GM04503 (cell line): ENCODE measurements at places on chromosomes 12 and 14.

- no peak for DNase-seq
Measured at GRCh38 chr14:68761391-68761790, 31.5 kb downstream of the ZFP36L1 start.

DNA sequence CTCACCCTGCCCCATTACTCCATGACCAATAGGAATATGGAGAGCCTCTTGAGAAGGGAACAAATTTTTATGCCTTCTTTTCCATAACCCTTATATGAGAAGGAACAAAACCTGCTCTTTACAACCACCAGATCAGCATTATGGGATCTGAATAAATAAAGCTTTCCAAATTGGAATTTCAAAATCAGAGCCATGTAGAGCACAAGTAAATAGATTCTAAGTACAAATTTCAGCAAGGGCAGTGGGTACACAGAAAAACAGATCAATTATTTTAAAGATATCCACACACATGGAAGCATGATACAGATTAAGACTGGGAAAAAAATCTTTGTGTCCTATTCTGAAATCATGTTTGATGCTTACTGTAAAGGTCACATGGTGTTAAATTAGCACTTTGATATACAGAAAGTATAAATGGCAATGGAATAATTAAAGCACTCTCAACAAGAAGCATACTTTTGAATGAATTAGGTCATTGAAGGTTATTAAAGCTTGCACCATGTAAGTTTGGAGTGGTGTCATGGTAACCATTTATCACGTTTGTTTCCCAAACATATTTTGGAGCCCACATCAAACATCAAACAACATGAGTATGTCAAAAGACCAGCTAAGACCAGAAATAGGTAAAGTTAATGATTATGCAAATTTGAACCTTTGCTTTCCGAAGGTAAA is 75.9 kb upstream of the AVPR1A start:
- no peak for DNase-seq

DNA sequence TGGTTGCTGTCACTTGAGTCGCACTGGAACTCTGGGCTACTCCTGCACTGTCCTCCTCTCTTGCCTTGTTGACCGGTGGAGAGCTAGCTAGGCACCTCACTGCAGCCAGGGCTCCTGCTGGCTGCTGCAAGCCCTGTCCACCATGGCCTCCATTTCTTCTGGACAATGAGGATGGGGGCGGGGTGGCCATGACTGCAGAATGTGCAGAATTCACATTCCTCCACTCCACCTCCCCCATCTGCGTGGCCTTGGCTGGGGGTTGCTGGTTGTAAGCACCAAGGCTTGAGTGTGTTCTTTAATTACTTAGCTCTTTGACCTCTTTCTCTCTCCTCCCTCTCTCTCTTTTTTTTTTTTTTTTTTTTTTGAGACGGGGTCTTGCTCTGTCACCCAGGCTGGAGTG is 248.5 kb downstream of the PCNX1 start:
- DNase-seq = no peak

- no peak for DNase-seq
Measured at GRCh38 chr12:48875944-48876515, 10.4 kb upstream of the RND1 start.

DNA sequence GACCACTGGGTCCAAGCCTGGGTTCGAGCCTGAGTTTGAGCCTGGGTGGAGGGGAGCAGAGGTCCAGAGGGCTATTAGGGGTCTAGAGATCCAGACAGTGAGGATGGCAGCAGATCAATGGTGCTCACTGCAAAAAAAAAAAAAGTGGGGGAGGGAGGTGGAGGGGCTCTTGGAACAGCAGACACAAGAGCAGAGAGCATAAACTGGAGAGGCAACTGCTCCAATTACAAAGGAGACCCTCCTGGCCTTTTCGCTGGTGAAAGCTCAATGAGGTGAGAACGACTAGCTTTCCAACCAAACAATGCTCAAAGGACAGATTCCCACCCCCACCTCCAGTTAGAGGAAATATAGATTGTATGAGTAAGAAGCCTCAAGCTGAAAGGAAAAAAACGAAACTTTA is 124.2 kb upstream of the TSPAN8 start:
- DNase-seq = no peak

- DNase-seq = no peak
Measured at GRCh38 chr12:1911598-1912575, 6.6 kb downstream of the CACNA2D4 start.

DNA sequence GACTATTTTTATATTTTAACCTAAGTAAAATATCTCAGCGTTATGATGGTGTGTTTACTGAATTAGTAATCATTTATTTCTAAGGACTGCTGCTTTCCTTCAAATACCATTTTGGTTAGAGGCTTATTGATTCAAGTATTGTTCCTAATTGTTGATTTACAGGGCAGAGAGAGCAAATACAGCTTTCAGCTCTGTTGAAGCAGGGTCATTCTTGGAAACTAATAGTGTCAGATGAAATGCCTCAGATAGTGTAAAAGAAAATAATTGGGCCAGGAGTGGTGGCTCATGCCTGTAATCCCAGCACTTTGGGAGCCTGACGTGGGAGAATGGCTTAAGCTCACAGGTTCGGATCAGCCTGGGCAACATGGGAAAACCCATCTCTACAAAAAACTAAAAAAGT is 249.3 kb downstream of the FUT8 start:
- no peak for DNase-seq

DNA sequence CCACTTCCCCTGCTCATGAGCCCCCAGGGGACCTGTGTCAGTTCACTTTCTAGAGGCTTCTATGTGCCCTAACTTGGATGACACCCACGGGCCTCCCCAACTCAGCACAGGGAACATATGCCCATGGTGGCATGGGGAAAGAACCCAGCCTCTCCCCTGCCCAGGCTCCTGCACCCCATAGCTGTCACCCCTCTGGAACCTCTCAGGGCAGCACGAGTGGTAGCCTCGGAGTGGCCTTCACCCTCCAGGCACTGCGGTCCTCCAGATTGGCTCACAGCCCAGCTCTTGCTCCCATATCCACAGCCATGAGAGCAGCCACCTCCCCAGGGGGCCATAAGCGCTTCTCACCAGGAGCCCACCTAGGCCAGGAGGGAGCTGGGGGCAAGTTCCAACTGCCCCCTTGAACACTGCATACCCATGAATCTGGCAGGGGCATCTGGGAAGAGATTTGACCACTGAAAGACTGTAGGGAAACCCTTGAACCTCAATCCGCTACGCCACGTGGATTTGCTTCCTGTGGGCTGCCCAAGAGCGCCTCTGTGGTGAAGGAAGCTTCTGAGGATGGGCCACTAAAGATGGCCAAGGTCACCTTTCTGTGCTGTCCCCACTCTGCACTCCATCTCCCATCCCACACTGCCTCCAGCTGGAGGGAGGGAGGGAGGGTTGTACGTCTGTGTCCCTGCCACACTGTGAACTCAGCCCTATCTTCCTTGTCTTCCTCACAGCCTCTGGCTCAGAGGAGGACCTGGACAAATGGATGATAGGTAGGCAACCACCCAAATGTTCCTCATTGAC is 11.9 kb downstream of the PLD4 start:
- DNase-seq = no peak

DNA sequence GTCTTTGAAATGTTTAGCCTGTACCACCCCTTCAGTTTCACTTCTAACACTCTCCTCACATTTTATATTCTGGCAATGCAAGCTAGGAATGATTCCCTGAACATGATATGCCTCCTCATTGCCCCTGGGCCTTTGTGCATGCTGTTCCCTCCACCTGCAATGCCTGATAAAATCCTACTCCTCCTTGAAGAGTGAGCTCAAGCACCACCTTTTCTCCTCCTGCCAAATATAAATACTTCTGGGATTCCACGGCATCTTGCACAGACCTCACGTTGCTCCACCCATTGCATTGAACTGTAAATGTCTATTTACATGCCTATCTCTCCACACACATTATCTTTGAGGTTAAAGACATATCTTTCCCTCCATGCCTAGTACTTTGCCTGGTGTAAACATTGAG is 21.1 kb downstream of the NKX2-1 start:
- no peak for DNase-seq

DNA sequence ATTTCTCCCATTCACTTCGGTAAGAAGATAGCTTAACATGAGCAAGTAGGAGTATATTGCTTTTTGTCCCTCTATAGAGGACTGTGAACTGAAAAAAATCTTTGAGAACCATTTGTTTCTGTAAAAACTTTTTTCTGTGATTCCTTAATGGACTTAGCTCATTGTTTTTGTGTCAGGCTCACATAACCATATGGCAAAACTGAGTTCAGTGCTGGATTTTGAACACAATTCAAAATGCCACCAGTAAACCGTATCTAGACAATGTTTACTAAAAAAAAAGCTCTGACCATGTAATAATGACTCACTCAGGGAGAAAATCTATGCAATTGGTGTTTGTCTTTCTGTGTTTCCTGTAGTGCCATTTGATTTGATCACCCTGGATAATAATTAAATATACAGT is 5.2 kb downstream of the TRHDE start:
- no peak for DNase-seq

GRCh38 chr12:1877169-1877878 is 41.1 kb downstream of the CACNA2D4 start:
- no peak for DNase-seq

DNA sequence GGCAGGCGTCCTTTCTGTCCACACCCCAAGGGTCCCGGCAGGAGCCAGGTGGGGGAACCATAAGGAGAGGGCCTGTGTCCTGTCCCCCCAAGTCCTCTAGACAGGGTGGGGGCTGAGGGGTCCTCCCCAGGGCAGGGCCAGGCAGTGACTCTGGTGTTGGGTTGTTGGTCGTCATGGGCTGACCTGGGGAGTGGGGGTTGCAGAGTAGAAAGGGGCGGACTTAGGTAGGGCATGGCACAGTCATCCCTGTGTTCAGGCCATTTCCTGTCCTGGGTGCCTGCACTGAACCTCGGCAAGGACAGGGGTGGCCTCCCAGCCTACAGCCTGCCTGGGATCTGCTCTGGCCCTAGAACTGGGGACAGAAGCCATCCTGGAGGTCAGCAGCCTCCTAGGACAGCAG is 356.2 kb downstream of the TMEM121 start:
- no peak for DNase-seq

GRCh38 chr12:77745624-77746023 is 85.1 kb upstream of the NAV3 start:
- DNase-seq = no peak

DNA sequence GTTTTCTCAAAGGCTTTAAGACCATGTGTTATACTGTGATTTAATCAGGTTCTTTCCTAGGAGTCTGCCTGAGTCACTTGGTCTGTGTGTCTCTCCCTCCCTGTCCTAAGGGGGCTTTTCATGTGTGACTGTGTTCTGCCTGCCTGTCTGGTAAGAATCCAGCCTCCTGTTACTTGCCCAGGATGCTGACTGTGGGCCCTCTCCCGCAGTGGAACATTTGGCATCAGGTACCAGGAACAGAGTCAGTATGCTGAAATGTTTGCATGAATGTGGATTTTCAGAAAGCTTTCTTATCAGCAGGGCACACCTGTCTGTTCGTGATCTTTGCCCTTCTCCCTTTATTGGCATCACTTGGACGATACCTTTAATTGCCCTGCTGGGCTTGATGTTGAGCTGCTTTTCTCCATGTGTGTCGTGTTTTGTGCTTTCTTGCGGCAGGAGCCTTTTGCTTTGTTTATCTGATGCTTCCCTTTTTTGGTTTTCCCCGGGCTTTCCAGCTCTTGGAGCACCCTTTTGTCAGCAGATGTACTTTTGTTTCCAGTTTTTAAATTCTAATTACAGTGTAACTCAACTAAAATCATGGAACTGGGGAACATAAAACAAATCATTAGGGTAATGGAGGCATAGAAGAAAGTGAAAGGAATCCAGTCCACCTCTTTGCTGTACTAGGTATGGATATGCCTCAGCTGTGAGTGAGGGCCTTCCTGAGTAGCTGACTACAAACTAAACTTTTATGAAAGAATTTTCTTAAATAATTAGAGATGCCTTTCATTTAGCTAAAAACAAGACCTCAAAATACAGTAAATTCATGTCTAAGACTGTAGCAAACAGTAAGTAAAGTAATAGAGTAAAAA is 72.5 kb downstream of the TRAF3 start:
- DNase-seq = no peak

DNA sequence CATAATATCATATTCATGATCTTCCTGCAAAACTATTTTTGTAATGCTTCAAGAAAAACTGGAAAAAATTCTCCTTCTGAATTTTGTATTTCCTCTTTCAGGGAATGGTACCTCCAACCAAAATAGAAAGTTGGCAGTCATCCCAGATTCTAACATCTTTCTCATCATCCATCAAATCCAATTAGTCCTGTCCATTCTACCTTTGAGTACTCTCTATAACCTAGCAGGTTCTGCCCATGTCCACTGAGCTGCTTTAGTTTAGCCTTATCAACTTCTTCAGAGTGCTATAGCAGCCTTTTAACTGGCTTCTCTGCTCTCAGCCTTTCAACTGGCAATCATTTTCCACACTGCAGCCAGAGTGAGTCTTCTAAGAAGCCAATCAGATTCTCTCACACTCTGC is 236.2 kb downstream of the AKAP6 start:
- no peak for DNase-seq

DNA sequence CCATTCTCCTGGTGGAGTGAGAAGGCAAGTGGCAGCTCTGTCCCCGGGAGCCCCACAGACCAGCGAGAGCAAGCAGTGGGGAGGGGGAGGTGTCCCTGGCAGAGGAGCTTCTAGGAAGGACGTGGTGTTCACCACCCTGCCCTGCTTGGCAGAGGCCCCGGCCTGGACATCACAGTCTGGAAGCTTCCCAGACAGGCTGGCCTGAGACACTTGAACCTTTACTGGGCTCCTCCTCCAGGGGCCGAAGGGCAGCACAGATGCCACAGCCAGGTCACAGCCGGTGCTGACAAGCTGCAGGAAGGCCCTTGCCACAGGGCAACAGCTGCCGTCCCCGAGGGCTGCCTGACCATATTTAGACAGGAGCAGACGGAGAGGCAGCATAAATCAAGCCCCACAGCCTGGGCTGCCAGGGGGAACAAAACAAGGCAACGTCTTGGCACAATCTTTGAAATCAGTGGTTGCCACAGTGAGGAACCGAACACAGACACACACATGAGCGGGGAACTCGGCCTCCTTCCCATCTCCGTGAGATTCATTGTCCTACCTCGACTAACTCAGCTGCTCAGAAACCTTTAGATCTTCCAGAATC is 28.5 kb downstream of the PRIMA1 start:
- DNase-seq = no peak

DNA sequence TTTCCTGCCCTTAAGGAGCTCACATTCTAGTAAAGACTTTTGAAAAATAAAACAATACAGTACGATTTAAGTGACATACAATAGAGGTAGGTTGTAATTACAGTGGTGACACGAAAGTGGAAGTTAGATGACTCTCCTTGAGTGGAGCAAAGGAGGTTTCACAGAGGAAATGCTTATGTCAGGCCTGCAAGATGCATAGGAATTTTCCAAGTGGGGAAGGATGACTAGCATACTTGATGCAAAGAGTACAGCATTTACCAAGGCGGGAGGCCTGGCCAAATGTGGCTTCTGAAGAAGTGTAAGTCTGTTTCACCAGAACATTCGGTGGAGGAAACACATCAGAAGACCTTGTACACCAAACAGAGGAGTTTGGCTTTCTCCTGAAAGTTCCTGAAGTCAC is 55.2 kb downstream of the ERO1A start:
- no peak for DNase-seq

GRCh38 chr14:53890611-53891101 is 66.0 kb downstream of the BMP4 start:
- DNase-seq = no peak

- DNase-seq = no peak
Measured at GRCh38 chr12:132366341-132366861, 37.0 kb upstream of the GALNT9 start.
